Activated T-cell treated with anti-CD3 and anti-CD28 coated beads for 24 hours (primary cell): ENCODE measurements at places on chromosomes 1 and 21.

- DNase-seq, result no peak
Observed at GRCh38 chr1:162688521-162688920, 56.3 kb downstream of the DDR2 start.

GRCh38 chr1:94646786-94647555 is 105.4 kb upstream of the F3 start:
- DNase-seq, result no peak

- no peak for DNase-seq
Observed at GRCh38 chr1:104488296-104489015, 738.8 kb downstream of the AMY1C start.

GRCh38 chr21:36079010-36079649 is 9.3 kb downstream of the CBR1 start:
- DNase-seq, result peak; percentile 26

GRCh38 chr1:89794406-89794805 is 26.4 kb upstream of the LRRC8D start:
- DNase-seq, result no peak

DNA sequence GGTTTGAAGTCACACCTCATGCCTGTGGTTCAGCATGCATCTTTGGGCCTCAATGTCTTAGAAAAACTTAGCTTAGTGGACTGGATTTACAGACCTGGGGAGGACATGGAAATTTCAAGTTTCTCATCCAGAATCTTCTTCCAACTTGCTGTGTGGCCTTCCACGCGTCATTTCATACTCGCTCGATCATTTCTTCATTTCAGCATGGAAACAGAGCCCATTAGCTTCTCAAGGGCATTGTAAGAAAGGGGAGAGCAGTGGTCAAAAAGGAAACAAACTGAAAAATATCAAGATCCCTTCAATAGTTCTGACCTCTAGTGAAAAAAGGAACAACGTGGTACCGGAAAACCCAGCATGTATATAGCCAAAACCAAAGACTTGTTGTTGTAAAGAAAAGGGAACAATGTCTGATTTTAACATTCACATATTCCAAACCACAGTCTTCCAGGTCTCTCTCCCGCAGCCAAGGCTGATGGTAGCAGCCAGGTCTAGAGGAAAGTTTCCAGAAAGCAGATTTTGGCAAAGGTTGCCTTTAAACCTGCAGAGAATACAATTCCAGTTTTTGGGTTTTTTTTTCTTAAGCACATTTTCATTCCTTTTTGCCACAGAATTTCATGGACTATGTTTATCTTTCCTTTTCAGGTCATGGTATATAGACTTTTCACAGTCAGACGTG is 97.0 kb upstream of the CDC42BPA start:
- no peak for DNase-seq

DNA sequence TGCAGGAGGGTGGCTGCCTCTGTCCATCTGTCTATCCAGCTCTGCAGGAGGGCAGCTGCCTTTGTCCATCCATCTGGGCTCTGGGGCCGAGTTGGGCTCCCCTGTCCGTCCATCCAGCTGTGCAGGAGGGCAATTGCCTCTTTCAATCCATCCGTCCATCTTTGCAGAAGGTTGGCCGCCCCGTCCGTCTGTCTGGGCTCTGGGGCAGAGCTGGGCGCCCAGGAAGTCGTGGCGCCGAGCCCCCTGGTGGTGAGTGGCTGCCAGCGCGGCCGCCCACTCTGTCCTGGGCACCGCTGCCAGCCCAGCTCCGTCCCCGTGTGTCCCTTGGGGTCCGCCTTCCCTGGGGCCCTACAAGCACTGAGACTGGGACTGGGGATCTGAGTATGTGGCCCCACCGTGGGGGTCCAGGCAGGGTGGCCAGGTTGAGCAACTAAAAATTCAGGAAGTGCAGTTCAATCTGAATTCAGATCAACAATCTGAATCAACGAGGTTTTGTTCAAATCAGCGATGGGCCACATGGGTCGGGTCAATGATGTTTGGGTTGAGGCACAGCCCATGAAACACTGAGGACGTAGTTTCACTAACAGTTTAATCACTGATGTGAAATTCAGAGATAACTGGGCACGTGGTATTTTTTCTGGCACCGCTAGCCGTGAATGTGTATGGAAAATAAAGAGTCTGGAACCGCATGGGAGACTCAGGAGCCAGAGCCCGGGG is 99.1 kb upstream of the ACTRT2 start:
- peak; percentile 13 for DNase-seq

- DNase-seq, result no peak
Observed at GRCh38 chr1:197066719-197067456, at the start of gene F13B. Gene F13B, minus strand, starts transcription at chr1:197067260. Its CDS starts 37 bp downstream, at chr1:197067223.

DNA sequence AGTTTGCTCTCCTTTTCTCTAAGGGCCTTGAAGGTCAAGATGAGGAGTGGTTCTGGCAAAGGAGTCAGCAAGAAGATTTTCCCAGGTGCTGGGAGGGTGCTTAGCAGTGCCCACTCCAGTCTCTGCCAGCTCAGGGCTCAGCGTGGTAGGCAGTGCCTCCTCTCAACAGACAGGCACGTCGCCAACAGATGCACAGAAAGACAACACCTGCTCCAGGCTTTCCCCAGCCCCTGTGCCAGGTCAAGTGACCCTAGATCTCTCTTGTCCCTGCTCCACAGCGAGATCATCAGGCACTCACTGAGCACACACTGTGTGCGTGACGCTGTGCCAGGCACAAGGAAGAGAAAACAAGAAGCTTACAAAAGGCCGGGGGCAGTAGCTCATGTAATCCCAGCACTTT is 86.0 kb downstream of the CASZ1 start:
- DNase-seq, result no peak

DNA sequence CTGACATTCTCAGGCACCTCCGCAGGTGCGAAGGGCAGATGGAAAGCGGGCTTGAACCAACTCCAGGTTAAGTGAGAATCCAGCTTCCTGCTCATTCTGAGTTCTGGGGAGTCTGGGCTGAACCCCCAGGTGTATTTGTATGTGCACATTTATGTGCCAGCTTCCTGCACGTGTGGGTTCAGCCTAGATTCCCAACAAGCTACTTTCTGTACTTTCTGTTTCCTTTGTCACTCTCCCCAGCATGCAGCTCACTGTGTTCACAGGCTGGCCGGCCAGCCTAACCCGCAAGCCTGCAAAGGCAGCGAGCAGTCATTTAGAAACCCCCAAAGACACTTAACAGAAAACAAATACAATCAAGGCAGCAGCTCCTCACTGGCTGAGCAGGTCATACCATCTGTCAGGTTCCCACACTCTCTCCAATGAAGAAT is 1.3 kb upstream of the IL19 start:
- DNase-seq, result peak; percentile 44

GRCh38 chr1:7646981-7647901 is 123.9 kb upstream of the VAMP3 start:
- DNase-seq, result peak; percentile 62

DNA sequence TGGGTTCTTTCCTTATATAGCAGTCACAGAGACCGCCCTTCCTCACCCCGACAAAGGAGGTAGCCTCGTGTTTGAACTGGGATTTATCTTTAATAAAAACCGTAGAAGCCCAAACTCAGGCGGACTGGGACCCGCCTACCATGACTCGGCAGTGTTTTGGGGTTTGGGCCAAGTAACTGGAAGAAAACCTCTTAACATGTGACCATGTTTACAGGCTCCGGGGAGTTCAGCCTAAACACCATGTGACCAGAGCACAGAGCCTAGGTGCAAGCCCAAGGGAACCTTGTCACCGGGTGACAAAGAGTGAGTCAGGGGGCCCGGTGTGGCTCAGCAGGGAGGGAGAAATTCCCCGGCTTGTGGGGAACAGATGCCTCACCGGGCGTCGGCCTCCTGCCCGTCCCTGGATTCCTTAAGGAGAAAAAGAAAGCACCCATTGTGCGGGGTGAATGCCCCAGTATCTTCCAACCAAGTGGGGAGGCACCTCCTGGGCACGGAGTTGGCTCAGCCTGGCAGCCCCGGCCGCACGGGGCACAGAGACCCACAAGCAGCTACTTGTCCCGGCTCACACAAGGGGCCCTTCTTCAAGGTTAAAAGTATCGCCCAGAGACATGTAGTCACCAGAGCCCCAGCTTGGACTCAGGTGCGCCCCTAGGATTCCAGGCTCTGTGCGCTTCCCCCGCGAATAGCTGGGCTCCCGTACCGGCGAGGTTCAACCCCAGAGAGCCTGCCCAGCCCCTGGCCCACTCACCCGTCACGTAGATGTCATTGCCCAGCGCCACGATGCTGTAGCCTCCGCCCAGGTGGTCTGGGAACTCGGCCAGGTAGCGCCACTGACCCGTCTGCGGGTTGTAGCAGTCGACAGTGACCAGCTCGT is 1.4 kb downstream of the KLHL21 start:
- peak; percentile 84 for DNase-seq

DNA sequence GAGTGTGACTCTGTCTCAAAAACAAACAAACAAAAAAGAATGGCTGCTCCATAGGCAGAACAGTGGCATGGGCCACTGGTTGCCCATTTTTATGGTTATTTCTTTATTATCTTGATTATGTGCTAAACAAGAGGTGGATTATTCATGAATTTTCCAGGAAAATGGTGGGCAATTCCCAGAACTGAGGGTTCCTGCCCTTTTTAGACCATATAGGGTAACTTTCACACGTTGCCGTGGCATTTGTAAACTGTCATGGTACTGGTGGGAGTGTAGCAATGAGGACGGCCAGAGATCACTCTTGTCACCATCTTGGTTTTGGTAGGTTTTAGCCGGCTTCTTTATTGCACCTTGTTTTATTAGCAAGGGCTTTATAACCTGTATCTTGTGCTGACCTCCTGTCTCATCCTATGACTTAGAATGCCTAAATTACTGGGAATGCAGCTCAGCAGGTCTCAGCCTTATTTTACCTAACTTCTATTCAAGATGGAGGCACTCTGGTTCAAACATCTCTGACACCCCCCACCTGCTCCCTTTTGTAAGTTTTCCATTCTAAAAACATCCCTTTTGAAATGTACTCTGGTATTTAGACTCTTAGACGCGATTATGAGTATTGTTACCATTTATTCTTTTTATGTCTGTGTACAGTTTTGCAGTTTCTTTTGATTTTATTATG is 57.1 kb downstream of the RAVER2 start:
- no peak for DNase-seq

GRCh38 chr1:182628657-182629056 is 24.5 kb upstream of the RGS16 start:
- no peak for DNase-seq

DNA sequence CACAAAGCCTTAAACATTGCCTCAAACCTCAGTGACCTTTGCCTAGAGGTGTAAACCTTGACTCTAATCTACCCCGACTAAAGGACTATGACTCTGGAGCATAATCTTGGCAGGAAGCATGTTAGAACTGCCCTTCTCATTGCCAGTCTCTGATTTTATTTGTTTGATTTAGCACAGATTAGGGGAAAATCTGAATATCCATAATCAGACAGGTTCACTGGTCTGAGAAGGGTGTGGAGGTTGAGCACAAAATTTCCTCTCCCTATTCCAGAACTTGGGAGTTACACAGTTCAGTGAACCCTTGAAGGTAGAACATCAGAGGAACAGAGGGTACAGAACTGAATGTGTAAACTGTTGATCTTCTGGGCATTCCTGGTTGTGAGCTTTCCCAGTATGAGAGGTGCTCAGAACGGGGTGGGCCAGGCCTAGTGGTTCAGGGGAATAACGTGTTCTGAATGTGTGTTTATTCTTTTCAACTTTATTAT is 8.3 kb upstream of the PSMB4 start:
- DNase-seq, result no peak

DNA sequence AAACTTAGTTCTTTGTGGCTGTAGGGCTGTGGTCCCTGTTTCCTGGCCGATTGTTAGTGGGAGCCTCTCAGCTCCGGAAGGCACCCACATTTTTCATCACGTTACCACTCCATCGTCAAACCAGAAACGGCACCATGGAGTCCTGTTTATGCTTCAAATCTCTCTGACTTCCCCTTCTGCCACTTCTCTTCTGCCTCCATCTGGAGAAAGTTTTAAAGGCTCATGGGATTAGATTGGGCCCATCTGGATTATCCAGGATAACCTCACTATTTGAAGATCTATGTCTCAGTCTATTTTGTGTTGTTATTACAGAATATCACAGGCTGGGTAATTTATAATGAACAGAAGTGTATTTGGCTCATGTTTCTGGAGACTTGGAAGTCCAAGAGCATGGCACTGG is 19.3 kb upstream of the IL22RA1 start:
- DNase-seq, result no peak

DNA sequence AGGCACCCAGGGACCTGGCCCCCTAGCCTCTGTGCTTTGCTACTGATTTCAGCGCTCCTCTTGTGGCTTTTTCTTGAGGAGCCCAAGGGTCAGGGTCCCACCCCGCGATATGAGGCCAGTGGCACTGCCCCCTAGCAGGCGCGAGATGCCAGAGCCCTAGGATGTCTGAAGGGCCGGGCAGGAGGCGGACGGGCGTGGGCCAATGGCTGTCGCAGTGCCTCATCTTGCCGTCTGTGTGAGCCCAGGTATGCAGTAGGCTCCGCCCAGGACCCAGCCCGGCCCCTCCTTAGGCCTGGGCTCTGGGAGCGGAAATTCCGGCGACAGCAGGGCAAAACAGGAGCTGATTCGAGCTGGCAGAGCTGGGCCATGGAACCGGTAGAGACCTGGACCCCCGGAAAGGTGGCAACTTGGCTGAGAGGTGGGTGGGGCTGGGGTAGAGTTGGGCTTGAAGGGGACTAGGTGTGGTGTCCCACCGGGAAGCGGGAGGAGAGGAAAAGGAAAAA is at the start of gene CNKSR1:
TSS of gene CNKSR1 (plus strand) at position 310 of the 503 bp plus-strand sequence. CDS start at position 367, 57 bp downstream.
- DNase-seq, result no peak

GRCh38 chr1:25912076-25912831 is 6.0 kb upstream of the STMN1 start:
- no peak for DNase-seq
